Sciatic nerve (tissue), 2 donors: ENCODE measurements at places on chromosomes 1 and 21.

DNA sequence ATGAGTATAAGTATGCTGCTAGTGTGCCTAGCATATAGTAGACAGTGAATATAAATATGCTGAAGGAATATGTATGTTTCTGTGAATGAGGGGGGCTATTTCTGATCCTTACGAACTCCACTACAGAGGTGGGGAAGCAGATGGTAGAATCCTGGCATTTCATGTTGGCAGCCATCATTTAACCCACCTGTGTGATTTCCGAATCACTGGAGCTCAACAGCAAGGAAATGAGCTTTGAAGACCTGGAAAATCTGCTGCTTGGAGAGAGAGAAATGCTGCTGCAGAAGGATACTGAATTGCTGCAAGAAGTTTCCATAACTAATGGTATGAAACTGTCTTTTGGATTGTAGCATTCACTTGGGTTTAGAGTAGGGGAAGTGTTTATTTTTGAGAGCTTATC lies 83.5 kb downstream of the RABGAP1L start:
- no peak for DNase-seq

- no peak for DNase-seq
Observed at GRCh38 chr1:29719253-29719652, 482.9 kb downstream of the PTPRU start.

- no peak for DNase-seq
Observed at GRCh38 chr1:158809862-158810261, 21.3 kb upstream of the MNDA start.

GRCh38 chr1:241799416-241799815 lies 48.6 kb upstream of the EXO1 start:
- DNase-seq, result no peak

GRCh38 chr1:225651872-225652728 lies 823 bp downstream of the ENAH start:
- no peak for DNase-seq

DNA sequence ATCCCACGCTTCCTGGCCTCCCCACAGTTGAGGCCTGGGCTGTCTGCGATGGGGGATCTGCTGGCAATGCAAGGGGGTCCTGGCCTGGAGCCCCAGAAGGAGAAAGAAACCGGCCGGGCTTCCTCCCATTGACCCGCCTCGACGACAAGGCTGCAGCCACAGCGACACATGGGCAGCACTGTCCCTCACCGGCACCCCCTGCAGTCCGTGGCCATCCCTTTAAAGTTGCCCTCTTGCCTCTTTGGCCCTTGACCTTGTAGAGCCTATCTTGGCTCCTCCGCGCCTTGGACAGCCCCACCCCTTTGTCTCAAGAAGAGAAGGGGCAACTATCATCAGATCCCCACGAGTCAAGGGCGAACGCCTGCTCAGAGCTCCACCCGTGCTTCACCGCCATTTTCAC lies 106.0 kb downstream of the CASZ1 start:
- no peak for DNase-seq

- DNase-seq, result no peak
Observed at GRCh38 chr1:6511056-6511455, 19.6 kb upstream of the PLEKHG5 start.

GRCh38 chr1:8937701-8938100 lies 8.0 kb upstream of the CA6 start:
- DNase-seq, result no peak

DNA sequence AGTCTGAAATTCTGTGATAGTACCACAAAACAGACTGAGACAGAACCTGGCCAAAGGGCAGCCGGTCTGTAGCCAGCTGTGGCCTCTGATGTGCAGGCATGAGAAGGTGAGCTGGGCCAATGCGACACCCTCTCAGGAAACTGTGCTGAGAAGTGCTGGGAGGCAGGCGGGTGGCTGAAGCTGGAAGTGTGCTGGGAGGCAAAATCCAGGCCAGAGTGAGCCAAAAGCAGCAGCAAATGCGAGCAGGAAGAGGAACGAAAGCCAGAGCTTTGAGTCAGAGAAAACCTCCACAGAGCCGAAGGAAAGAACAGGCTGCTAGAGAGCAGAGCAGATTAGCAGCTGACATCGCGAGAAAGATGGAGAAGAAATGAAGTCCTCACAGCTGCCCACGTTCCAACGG lies 10.2 kb upstream of the ATP13A2 start:
- DNase-seq, result peak; percentile 39

DNA sequence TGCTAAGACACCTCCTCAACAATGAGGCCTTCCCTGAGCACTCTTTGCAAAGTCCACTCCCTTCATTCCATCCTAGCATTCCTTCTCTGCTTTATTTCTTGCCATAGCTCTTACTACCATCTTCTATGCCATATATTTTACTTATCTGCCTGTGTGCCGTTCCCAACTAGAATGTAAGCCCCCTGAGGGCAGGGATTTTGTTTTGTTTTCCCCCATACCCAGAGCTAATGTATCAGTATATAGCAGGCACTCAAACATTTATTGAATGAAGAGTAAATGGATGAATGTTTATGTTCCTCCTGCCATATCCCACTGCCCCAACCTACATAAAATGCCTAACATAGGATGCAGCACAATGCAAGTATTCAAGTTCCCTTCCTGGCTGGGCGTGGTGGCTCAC lies 14.9 kb upstream of the PPP1R15B start:
- no peak for DNase-seq

DNA sequence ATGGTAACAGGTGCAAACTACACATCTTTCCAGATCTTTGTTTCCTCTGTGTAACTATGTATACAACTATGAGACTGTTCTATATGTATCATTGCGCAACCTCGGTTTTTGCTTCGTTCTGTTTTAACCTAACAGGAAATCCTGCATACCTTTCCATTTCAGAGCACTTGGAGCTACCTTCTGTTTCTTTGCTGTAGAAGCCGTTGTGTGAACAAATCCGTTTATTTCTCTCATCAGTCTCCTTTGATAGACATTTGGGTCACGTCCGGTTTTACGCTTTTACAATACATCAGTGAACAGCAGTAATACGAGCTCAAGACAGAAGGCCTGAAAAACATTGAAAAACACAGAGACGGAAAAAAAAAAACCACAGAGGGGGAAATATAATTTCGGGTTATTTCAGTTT lies 10.5 kb downstream of the ATP5IF1 start:
- DNase-seq, result no peak

- DNase-seq, result no peak
Observed at GRCh38 chr1:45730075-45730779, 20.2 kb downstream of the IPP start.

- peak; percentile 55 for DNase-seq
Observed at GRCh38 chr1:153629971-153630370, 1.7 kb downstream of the S100A1 start.

- no peak for DNase-seq
Observed at GRCh38 chr1:34037856-34038255, 127.2 kb downstream of the CSMD2 start.

DNA sequence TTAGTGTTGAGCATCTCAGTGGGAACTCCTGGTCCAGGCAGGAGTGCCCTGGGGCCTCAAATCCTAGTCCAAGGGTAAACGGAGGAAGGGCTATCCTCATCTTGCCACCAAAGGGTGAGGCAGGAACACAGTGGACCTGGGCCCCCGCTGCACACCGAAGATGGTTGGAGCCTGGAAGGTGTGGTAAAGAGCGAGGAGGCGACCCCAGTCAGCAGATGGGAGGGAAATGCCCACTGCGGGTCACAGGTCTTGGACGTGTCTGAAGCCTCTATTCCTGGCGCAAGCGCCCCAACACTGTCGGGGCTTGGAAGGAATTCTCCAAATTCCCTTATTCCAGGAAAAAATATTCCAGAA lies 38.5 kb upstream of the SYNC start:
- no peak for DNase-seq

- DNase-seq, result no peak
Observed at GRCh38 chr1:232207073-232207866, 422.7 kb downstream of the SIPA1L2 start.

DNA sequence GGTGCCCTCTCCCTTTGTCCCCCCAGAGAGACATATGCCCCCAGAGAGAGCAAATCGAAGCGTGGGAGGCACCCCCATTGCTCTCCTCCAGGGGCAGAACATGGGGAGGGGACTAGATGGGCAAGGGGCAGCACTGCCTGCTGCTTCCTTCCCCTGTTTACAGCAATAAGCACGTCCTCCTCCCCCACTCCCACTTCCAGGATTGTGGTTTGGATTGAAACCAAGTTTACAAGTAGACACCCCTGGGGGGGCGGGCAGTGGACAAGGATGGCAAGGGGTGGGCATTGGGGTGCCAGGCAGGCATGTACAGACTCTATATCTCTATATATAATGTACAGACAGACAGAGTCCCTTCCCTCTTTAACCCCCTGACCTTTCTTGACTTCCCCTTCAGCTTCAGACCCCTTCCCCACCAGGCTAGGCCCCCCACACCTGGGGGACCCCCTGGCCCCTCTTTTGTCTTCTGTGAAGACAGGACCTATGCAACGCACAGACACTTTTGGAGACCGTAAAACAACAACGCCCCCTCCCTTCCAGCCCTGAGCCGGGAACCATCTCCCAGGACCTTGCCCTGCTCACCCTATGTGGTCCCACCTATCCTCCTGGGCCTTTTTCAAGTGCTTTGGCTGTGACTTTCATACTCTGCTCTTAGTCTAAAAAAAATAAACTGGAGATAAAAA lies 8.4 kb downstream of the EFNA3 start:
- DNase-seq, result no peak

- no peak for DNase-seq
Observed at GRCh38 chr1:35505911-35506798, 51.0 kb downstream of the KIAA0319L start.

GRCh38 chr1:203525685-203526084 lies 31.7 kb downstream of the OPTC start:
- no peak for DNase-seq

DNA sequence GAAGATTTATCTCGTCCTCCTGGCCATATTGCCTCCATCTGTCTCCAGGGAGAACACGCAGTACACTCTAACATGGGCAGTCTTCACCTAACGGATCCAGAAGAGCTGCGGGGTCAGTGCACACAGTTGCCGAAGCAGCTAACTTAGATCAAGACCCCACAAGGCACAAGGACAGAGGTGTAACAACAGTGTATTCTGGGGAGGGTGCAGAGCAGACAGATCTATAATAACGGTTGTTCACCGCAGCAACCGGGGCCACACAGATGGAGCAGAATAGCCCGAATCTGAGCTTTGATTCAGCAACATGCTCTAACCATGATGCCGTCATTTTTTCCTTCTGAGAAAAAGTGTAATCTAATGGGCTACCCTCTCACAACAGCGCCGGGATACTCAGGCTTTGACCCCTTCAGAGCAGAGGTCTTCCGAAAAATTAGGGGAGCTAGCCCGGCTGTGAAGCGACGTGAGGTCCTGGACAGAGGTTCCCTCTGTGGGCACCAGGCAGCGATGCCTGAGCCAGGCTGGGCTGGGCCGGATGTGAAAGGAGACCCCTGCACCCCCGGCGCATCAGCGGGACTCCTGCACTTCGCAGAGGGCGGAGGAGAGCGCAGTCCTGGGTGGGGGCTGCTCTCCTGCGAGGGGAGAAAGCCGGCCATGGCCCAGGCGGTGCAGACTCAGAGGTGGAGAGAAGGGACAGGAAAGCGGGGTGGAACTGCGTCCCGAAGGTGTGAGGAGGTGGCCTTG lies 57.5 kb downstream of the BCL9 start:
- no peak for DNase-seq

- DNase-seq, result no peak
Observed at GRCh38 chr1:233909195-233909594, 4.7 kb downstream of the SLC35F3 start.

DNA sequence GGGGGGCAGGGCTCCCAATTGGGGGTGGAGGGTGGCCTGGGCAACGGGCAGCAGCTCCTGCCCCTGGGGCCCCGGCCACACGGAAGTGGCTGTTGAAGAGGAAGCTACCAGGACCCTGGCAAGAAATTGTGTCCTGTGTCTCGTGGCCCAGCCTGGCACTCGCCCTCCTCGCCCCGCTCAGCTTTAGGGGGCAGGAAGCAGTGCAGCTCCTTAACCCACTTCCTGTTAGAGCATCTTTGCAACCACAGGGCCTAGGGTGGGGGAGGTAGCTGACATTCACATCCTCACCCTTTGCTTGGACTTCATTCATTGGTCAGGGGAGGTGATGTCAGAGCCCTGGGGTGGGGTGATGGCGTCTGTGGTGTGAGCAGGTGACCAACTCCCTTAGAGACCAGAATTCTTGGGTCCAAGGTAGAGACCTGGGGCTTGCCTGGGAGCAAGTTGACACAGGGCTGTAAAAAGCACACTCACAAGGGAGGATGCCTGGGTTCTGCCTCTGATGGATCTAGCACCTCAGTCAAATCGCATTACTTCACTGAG lies at the start of gene ARHGAP30:
Gene ARHGAP30 (minus strand): TSS at position 161 of the 540 bp plus-strand sequence. CDS start 267 bp downstream, outside the sequence.
- peak; percentile 73 for DNase-seq

- no peak for DNase-seq
Observed at GRCh38 chr1:88802950-88803349, 88.4 kb downstream of the GTF2B start.

DNA sequence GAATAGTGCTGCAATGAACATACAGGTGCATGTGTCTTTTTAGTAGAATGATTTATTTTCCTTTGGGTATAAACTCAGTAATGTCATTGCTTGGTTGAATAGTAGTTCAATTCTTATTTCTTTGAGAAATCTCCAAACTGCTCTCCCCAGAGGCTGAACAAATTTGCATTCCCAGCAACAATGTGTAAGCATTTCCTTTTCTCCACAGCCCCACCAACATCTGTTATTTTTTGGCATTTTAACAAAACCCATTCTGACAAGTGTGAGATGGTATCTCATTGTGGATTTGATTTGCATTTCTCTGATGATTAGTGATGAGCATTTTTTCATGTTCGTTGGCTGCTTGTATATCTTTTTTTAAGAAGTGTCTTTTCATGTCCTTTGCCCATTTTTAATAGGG lies 21.9 kb upstream of the EEIG2 start:
- no peak for DNase-seq

DNA sequence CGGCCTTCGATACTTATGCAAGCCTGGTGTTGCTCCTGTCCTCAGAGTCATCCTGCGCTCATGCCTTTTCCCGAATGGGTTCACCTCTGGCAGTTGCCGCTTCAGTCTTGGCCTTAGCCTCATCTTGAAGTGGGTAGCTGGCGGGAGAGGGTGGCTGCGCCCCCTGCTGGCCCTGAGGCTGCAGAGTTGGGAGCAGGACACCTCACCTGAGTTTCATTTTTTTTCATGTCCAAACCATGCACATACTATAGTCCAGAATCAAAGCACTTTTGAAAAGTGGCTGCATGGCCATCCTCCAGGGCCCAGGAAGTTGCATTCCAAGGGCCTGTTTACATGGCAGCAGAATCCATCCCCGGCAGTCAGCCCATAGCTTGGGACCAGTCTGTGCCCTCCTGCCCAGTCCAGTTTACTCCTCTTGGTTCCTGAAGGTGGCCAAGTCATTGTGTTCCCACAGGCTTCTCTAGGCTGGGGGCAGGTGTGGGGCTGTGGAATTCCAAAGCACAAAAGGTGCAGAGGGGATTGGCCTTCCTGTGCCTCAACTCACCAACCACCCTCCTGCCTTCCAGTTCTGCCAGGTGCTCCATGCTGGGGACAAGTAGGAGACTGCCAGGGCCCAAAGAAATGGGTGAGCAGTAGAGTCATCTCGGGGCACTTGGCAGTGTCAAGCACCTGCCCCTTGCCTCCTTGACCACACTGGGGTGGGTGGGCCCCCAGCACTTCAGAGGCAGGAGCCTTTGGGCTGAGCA lies 44.0 kb downstream of the YARS1 start:
- peak; percentile 89 for DNase-seq
